ENCODE measurements at places on chromosomes 13 and 19.

DNA sequence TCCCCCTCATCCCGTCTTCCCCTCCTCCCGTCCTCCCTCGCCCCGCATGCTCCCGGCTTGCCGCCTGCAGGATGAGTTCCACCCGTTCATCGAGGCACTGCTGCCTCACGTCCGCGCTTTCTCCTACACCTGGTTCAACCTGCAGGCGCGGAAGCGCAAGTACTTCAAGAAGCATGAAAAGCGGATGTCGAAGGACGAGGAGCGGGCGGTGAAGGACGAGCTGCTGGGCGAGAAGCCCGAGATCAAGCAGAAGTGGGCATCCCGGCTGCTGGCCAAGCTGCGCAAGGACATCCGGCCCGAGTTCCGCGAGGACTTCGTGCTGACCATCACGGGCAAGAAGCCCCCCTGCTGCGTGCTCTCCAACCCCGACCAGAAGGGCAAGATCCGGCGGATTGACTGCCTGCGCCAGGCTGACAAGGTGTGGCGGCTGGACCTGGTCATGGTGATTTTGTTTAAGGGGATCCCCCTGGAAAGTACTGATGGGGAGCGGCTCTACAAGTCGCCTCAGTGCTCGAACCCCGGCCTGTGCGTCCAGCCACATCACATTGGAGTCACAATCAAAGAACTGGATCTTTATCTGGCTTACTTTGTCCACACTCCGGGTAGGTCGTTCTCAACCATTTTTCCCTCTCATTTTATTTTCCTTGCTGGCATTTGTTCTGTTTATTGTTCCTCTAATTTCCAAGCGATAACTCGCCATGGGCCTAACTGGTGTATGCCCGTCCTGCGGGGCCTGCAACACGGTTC, 29.8 kb downstream of the NFIX start:
- no peak for DNase-seq

DNA sequence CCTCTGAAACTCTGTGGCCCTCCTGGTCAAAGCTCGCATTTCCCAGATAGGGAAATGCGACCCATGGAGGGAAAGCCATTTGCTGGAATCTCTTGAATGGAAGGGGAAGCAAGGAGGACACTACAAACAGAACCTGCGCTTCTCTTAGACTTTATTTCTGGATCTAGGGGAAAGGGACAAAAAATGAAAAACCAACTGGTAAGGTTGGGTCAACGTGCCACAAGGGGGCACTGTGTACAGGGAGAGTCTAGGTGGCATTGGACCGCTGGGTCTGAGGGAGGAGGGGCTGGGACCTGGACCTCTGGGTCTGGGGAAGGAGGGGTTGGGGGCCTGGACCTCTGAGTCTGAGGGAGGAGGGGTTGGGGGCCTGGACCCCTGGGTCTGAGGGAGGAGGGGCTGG, 5.0 kb downstream of the KLK4 start:
- peak; percentile 22 for DNase-seq

DNA sequence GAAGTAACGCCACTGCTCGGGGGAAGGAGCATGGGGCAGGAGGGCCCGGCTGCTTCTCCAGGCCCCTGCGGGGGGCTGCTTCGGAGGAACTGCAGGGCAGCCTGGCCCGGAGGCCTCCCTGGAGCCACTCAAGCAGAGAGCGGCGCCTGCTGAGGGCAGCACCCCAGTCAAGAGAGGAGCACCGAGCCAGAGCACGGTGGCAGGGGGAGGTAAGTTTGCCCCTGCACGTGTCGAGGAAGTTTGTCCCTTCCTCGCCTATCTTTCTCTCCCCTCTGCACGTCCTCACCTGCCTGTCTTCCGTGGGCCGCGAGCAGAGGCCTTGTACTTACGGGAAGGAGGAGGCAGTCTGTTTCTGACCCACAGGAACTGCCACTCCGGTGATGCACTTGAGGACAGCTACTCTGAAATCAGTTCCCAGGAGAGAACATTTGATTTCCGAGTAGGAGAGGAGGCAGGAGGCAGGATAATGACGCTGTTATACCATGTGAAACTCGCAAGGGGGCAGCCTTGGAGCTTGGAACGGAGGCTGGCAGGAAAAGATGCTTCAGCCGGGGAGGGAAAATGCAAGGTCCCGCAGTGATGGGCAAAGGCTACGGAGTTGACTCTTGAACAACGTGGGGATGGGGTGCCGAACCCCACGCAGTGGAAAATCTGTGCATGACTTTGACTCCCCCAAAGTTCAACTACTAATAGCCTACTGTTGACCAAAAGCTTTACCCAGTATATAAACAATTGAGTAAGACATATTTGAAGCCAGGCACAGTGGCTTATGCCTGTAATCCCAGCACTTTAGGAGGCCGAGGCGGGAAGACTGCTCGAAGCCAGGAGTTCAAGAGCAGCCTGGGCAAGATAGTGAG, 5.0 kb downstream of the FFAR1 start:
- peak; percentile 66 for DNase-seq

GRCh38 chr13:45932676-45933075, 81.1 kb upstream of the SIAH3 start:
- no peak for DNase-seq

DNA sequence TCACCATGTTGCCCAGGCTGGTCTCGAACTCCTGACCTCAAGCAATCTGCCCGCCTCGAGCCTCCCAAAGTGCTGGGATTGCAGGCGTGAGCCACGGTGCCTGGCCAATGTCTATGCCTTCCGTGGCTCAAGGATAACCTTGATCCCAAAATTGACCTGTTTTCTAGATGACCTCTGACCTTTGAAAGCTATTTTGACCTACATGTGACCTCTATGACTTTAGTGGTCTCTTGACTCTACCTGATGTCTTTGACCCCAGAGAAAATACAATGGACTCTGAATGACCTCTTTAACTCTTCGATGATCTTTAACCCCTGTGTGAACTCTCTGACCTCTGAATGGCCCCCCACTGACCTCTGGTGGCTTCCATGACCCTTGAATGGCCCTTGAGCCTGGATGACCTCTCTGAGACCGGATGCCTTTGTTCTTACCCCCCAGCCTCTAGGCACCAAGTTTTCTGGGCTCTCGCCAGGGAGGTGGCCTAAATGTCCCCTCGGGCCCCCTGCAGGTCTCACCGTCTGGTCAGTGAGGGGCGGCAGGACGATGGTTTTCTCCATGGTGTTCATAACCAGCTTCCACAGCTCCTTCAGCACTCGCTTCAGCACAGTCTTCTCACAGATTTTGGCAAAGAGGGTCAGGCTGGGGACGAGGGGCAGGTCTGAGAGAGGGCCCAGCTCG, 63.7 kb downstream of the UNC13A start:
- DNase-seq = no peak

DNA sequence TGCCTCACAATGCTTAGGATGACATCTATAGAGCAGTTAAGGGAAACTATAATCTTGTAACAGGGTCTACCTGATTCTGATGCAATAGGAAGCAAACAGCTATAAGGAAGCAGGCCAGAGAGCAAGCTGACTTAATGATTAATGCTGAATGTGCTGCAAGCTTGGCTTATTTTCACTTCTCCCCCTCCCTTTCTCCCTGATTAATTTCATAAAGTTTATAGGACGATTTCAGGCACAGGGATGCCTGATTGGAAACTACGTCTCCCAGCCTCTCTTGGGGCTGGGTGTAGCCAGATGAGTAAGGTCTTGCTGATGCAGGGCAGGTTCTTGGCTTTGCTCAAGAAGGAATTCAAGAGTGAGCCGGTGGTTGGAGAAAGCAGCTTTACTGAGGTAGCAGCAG, 82.8 kb upstream of the MRI1 start:
- no peak for DNase-seq

DNA sequence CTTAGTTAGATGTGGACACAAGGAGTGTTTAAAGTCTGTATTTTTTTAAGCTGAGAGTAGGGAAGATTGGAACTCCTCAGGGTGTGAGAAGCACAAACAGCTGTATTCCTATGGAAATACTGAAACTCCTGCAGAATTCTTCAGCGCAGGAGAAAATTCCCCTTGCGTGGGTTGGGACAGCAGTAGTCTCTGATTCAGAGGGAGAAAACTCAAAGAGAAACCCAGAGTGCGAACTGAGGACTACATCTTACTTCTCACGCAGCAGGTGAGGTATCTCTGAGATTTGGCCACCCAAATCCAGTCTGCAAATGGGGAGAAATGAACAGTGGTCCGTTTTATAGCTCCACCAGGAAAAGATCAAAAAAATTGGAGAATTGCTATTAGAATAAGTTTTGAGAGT, 60.9 kb downstream of the FRY start:
- DNase-seq = no peak

- no peak for DNase-seq
Observed at GRCh38 chr13:79631051-79631659, 150.2 kb downstream of the NDFIP2 start.

DNA sequence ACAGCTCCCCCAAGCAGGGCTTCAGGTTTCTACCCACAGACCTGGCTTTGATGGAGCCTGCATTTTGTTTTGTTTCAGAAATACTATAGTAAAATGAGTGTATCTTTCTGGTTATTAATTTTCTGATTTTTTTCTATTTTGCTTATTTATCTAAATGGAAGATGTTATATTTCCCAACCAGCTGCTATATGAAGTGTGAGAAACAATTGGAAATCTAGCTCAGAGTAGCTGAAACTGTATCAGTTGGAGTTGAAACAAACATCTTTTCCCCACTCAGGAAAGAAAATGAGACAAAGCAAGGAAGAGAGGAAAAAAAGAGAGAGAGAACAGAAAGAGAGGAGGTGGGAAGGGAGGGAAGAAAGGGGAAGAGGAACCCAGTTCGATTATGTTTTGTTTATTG, 358.5 kb upstream of the ZNF507 start:
- DNase-seq = no peak

DNA sequence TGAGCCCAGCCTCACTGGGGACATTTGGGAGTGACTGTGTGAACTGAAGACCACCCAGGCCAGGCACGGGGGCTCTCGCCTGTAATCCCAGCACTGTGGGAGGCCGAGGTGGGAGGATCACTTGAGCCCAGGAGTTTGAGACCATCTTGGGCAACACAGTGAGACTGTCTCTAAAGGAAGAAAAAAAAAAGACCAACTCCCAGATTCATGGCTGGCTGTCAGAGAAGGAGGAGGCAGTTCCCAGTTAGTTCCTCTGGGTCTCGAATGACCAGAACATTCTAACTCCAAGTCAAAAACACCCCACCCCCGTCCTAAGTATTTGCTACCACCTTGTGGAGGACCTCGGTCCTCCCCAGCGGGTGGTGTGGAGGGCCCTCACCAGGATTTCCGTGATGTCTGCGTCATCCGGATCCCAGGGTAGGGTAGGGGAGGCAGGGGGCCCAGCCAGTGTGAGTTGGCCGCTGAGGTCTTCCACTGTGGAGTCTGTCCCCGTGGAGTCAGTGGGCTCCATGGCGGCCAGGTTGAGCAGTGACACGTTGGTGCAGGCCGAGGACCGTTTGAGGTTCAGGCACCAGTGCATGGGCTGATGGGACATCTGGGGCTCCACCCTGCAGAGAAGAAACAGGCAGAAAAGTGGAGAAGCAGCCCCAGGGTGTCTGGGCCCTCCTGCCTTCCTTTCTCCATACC, 1.3 kb downstream of the TSKS start:
- no peak for DNase-seq

- DNase-seq = no peak
Observed at GRCh38 chr13:84443463-84443862, 561.2 kb upstream of the SLITRK1 start.

DNA sequence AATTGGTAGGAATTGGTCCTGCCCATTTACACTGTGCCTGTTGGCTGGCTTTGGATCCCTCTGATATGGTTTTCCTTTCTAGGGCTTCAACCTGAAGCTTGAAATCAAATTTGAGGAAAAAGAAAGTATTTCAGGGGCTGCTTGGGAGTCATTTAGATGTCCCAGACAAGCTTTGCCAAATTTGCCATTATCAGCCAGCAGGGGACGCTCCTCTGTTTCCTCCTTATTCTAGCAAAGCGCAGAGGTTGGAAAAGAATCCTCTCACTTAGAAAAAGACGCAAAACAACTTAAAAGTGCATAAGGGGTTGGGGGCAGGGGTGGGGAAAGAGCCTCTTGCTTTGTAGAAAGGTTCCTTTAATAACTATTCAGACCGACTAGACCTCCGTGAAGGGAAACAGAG, 1211.1 kb upstream of the PCDH20 start:
- DNase-seq = no peak

DNA sequence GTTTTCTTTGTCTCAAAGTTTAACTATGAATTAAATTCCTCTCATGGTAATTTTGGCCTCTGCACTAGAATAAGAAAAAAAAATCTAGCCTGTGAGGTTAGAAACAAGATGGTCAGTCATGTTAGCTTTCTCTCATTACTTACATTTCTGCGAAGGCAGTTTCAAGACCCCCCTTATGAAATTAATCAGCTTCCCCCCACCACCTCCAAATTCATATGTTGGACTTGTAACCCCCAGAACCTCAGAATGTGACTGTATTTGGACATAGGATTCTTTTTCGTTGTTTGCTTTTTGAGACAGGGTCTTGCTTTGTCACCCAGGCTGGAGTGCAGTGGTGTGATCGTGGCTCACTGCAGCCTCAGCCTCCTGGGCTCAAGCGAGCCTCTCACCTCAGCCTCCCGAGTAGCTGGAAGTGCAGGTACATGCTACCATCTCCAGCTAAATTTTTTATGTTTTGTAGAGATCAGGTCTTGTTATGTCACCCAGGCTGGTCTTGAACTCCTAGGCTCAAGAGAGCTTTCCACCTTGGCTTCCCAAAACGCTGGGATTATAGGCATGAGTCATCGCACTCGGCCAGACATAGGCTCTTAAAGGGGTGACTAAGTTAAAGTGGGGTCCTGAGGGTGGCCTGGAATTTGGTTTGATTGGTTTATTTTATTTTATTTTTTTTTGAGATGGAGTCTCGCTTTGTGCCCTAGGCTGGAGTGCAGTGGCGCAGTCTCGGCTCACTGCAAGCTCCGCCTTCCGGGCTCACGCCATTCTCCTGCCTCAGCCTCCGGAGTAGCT, 1.4 kb downstream of the PLA2G4C start:
- DNase-seq = no peak

GRCh38 chr13:33129886-33130285, 113.7 kb downstream of the KL start:
- no peak for DNase-seq

DNA sequence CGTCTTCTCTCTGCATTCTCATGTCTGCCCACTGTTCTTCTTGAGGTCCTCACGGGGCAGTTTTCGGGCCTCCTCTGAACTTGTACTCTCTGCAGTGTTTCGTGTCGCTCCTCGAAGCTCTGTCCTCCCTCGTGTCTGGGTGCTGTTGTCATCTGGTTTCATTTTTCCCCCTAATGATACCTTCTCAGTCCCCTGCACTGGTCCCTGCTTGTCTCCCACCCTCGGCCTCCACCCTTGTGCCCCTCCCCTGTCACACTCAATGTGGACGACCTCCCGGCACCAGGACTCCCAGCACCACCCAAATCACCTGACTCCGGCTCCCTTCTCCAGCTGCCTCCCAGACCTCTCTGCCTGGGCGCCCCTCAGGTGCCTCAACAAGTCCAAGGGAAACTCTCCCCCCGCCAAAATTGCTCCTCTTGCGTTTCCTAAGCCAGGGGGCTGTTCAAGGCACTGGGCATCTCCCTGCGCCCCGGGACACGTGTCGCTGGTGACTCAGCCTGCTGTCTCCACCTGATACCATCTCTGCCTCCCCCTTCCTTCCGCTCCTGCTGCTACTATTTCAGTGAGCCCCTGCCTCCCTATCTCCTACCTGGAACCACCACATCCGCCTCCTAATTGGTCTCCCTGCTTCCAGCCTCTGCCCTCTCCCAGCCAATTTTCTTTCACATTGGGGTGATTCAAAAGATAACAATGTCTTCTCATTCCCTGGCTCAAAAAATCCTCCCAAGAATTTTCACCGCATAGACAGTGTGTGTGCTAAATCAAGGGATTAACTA, 49.5 kb downstream of the RFX2 start:
- DNase-seq = peak; percentile 16

GRCh38 chr19:46376241-46377153, 29.6 kb downstream of the PPP5C start:
- no peak for DNase-seq

Measured in stimulated activated CD4-positive, alpha-beta T cell treated with anti-CD3 and anti-CD28 coated beads, Interleukin-1b, Interleukin-23, amount 100 ng/mL, for 24 hours (primary cell).